ENCODE measurements at places on chromosomes 2 and 18.

DNA sequence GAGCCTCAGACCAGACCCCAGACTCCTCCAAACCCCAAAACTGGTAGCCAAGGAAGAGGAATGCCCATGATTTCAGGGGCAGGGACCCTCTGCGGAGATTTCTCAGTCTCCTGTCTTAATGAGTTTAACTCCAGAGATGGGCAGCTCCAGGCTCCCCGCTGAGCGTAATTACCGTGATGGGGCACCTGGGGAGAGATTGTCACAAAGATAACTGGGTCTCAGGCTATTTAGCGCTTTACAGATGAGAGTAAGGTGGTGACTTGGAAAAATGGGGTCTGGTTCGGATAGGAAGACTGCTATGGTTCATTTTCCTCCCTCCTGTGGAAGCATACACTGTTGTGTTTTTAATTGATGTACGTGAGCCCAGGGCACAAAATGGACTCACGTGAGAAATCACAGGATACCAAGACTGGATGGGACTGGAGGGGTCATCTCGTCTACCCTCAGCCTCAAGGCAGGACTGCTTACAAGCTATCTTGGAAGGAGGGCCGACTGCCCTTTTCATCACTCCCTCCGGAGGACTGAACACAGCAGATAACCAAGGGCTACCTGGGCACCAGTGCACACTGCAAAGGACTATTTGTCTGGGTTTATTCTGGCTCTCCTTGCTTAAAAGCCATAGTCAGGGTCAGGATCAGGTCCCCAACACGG lies 427.8 kb downstream of the ZNF521 start:
- no peak for DNase-seq

GRCh38 chr2:109396202-109397180 lies 217.3 kb downstream of the SEPTIN10 start:
- no peak for DNase-seq

DNA sequence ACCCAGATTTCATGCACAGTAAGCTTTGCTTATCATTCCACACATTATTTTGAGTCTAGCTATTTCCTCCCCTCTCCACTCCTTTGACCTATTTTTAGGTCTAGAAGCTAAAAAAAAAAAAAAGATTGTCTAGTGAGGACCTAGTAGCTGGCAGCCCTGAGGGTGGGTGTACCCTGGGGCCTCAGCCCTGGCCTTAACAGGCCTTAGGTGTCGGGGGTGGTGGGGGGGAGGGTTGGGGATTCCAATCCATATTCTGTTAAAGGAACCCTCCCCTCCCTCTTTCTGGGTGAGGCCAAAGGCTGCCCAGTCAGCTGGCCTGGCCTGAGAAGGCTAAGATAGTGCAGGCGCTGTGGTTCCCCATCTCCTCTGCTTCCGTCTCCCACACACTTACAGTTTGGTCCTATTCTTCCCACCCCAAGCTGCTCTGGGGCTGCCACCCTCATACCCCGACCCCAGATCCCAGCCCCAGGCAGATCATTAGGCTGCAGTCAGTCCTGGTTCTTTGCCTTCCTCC lies 65.5 kb upstream of the HK2 start:
- no peak for DNase-seq

DNA sequence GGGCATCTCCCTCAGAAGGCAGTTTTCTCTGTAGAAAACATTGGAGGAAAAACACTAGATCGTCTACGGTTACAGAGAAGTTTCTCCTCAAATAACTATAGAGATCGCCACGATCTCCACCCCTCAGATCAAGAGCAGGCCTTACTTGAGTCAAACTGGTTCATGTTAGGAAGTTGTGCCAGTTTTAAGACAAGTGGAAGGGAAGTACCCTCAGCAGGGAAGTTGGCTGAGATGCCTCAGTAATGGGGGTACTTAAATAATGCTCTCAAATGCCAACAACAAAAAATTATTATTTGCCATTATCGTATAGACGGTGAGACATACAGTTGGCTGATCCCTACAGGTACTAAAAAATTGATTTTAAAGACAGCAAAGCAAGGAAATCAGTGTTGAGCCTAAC lies 8.2 kb upstream of the SMAD7 start:
- DNase-seq: no peak

DNA sequence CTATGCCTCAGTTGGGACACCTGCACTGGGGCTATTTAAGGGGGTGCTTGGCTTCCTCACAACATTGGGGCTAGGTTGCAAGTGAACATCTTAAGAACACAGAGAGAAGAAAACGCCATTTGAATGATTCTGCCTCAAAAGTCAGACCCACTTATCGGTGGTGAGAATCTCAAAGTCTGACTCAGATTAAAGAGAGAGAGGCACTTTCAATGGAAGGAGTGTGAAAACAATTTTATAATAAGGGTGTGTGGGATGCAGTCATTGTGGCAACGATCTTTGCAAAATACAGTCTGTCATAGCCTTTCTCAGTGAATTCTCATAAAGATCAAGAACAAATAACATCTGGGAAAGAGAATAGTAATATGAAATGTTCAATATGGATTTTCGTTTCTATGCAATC lies 41.8 kb downstream of the CCDC102B start:
- DNase-seq: no peak

GRCh38 chr18:67805261-67805660 lies 288.7 kb upstream of the DSEL start:
- no peak for DNase-seq

DNA sequence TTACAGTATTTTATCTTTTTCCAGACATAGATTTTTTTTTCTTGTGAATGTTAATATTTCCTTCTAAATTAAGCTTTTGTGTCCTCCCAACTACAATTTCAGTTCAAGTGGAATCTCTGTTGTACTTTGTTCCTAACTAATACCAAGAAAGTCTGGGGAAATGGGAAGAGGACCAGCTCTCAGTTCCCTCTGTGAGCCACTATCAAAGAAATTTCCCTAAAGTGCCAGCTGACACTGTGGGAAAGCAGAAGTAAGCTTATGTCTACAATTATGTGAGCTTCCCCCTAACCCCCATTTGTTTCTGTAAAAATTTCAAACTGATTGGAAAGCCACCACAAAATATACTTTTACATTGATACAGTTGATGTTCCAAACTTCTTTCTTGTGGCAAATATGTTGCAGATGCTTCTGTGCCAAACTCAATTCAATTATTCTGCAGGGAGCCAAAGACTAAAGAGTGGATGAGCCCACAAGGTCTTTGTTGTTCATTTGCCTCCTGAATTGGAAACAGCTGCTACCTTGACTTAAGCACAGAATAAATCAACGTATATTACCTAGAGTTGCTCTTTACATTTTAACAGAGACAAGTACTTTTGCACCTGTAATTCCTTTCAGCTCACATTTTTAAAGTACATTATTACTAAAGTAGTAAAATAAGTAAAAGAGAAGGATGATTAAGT lies 306.6 kb downstream of the PTH2R start:
- no peak for DNase-seq

- DNase-seq: no peak
These were observed 65.3 kb upstream of the CCDC68 start for GRCh38 chr18:55024564-55024963.

DNA sequence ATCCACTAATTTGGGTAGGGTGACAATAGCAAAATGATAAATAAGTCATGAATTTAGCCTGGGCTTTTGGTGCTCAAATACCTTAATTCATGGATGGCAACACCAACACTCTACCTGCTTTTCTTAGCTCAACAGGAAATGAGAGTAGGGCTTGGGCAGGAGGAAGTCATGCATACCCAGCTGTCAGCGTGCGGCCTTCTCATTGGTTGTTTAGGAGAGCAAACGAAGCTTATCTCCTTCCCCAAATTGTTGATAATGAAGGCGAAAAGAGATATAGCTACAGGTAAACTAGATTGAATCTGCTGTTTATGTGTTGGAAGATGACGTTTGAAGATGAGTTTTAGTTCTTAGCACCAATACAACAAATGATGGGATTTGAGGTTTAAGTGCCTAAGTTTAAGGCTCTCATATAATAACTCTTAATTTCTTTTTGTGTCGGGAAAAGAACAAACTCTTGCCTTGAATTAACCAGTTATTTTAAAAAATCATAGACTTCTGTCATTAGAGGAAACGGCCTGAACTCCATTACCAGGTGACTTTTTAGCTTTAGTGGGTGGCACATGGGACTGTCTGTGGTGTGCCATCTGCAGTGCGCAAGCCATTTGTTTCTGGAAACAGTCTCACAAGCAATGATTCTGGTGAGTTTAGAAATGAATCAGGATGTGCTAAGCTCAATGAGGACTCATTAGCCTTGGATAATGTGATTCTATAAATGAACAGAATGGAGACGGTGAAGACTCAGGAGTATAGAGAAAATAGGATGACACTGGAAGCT lies 19.8 kb downstream of the MAP4K4 start:
- DNase-seq: no peak

Data from right lobe of liver (tissue), 6 donors.